ENCODE measurements at places on chromosomes 6 and 20.

- DNase-seq = no peak
These were observed 5.7 kb downstream of the ACOT8 start for GRCh38 chr20:45851501-45851900.

GRCh38 chr6:4516206-4516605 lies 260.0 kb upstream of the CDYL start:
- peak; percentile 8 for DNase-seq

- DNase-seq = peak; percentile 42
These were observed 39.5 kb upstream of the THBS2 start for GRCh38 chr6:169293196-169293595.

GRCh38 chr6:27547157-27548075 lies 74.5 kb upstream of the ZNF184 start:
- DNase-seq = peak; percentile 70

- no peak for DNase-seq
These were observed 8.1 kb downstream of the TFAP2B start for GRCh38 chr6:50826803-50827202.

- peak; percentile 7 for DNase-seq
These were observed 104.2 kb upstream of the THEMIS start for GRCh38 chr6:128005009-128005408.

GRCh38 chr6:51541847-51542246 lies 545.6 kb downstream of the PKHD1 start:
- DNase-seq = no peak

DNA sequence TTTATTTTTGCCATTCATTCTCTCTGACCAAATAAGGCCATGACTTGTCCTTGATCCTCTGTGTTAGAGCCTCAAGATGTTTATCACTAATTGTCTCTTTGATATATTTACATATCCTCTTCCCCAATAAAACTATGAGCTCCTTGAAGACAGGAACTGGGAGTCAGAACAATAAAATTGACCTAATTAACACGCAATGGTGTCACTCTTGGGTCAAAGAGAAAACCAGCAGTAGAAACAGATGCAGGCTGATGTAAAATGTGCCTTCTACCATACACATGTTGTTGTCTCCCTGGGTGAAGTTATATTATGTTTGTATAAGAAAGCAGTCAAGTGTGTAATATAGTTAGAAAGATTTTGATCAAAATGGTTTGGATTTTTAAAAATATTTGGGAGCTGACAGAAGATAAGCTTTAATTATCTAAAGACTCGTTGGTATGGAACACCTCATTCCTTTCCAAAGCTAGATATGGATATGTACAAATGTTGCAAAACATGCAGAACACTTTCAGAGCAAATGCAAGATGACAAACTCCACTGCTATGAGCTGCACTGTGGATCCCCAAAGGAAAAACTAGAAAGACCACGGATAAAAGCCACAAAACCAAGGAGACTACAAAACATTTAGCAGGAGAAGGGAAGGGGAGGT lies 109.7 kb upstream of the STMND1 start:
- DNase-seq = no peak

DNA sequence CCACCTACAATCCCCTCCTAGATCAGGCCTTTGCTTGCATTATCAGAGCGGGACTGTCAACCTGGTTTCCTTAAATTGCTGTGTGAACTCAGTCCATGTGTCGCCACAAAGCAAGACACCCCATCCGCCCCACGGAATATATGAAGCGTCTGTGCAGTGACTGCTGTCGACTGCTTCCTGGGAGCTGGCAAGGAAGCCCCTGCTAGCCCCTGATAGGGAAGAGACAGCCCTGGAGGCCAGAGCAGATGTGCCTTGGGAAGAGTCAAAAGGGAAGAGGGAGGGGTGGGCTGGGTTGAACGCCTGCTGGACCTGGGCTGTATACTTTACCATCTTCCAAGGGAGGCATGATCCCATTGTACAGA lies 44.1 kb upstream of the APCDD1L start:
- DNase-seq = no peak

DNA sequence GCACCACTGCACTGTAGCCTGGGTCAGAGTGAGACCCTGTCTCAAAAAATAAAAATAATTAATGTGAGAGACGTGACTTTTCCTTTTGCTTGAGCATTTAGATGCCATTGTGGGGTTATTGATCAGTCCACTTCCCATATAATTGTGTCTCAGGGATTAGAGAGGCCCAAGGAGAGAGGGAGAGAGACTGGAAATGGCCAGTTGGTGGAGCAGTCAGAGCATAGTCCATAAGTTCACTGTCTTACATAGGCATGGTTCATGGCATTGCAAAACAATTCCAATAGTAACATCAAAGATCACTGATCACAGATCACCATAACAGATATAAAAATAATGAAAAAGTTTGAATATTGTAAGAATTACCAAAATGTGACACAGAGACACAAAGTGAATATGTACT lies 15.2 kb upstream of the SDHAF4 start:
- DNase-seq = no peak

GRCh38 chr6:127967708-127968107 lies 66.8 kb upstream of the THEMIS start:
- DNase-seq = no peak

- no peak for DNase-seq
These were observed 121.0 kb downstream of the FHL5 start for GRCh38 chr6:96683819-96684528.

DNA sequence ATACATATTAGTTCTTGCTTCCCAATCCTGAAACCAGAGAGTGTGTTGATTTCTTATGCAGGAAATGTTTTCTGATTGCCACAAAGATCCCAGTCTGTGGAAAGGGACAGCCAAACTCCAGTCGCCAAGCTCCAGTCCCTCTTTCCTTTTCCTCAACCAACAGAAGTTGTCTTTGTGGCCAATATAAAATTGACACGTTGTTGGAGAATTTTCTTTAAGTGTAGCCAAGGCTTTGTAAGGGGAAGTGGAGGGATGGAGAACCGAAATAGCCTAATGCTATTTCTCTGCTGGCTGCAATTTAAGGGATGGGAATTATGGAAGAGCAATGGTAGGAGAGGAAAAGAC lies 5.4 kb downstream of the ADGRB3 start:
- DNase-seq = no peak

DNA sequence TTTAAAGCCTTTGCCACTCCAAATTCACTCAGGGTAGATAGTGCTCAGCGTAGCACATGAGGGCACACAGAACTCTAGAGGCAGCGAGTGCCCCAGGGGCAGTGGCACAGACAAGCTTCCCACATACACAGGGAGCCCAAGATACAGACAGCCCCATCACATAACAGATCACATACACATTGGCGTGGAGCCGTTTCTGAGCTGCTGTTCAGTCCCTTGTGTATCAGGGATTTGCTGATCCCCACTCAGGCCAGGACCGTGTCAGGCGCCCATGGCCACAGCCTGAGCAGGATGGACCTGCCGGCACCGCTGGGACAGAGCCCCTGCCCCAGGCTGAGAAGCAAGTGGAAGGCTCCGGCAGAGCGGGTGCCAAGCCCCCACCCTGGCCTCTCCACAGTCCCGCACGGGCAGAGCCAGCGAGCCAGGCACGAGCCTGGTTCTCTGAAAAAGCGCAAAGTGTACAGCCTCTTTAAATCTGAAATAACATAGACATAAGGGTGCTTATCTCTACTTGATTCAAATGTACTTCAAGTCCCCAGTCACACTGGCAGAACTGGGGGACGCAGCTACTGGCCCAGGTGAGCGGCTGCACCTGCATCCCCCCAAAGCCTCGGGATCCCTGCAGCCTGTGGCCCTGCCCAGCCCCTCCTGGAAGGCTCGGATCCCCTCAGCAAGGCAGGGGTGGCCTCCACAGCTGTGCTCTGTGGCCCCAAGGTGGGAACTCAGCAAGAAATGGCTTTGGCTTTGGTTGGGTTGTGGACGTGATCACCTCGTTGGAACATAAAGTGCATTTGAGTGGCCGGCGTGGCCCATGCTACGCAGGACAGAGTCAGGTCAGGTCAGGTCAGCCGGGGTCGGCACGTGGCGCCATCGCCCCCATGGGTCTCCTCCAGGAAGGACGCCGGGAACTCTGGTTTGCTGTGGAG lies 231.3 kb downstream of the ERMARD start:
- DNase-seq = no peak

DNA sequence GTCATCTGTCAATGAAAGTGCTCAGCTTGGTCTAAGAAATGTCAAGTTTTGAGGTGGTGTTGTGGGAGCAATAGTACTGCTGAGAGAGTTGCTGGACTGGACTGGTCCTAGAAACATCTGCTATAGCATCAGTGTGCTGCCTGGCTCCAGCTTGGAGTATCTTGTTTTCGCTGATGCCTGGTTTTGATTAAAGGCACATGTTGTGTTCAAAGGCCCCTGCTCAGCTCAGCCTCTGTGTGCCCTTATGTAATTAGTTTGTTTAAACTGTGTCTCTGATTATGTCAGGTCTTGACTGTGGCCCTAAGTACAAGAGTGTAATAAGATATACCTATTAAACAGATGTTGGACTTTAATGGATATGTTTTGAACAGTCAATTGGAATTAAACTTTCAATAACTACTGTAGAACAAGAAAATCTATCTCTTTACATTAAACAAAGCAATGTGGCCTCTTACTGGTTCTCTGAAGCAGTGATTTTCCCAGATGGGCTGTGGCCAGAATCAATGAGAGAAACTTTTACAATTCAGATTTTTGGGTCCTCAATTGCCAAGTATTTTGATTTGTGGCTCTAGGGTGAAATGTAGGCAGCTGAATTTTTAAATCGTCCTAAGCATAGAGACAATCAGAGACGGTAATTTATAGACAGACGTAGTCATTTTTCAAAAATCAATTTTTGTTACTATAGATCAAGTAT lies 668.2 kb downstream of the DHX35 start:
- DNase-seq = no peak

- no peak for DNase-seq
These were observed 20.5 kb downstream of the ADAT2 start for GRCh38 chr6:143429970-143430369.

DNA sequence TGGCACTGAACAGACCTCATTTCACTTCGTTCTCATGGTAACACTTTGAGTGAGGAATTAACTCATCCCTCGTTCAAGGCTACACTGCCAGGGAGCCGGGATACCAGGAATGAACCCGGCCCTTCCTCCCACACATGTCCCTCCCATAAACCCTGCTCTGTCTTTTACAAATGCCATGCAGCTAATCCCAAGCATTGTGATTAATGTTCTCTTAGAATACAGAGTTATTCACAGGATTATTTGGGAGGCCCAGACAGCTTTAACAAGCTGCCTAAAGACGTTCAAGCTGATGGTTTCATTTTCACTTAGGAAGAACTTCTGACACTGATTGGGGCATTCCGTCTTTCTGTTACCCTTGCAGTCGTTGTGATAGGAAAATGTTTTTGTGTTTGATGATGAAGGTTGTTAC lies 42.5 kb upstream of the CD83 start:
- peak; percentile 59 for DNase-seq

DNA sequence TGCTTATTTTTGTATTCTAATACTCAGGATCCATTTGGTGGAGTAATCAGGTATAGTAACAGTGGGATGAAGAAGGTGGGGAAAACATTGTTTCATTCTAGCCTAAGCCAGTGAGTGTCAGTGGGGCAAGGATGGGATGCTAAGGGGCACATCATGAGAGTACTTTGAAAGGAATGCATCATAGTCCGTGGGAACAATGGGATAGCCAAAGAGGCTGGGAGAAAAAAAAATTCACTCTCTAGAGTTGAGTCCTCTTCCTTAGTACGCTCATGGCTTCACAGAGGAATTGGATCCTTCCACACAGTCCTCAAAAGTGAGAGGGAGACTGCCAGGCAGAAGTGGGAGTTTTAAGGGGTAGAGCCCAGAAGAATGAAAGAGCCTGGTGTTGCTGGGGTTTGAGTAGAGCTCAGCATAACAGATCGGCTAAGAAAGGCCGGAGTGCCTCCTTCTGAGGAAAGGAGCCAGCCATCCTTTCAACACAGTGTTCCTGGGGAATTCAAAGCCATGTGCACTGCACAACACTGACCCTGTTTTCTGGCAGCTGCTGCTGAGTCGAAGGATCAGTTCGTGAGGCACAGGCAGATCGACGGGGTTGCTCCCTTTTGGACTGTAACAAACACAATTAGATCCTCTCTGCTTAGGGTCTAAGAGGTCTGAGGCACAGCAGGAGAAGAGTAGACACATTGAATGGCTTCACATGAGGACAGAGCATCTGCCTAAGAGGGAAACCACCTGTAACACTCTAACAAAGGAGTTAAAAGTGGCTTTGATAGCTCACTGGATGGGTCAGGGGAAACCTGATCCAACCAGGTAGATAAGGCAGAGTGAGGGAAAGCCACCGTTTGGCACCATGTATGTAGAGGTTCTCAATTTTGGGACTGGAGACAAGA lies 61.2 kb downstream of the ELOVL5 start:
- DNase-seq = peak; percentile 62

All from fibroblast of pulmonary artery (primary cell).